ENCODE measurements at places on chromosomes 13 and 19.
A peak's percentile ranks its signal among the peaks of the same experiment; 100 is the strongest.

- DNase-seq = no peak
Measured at GRCh38 chr13:36061054-36061453, 70.1 kb downstream of the DCLK1 start.

- DNase-seq = no peak
Measured at GRCh38 chr19:17405250-17406045, at the start of gene BST2. Gene BST2, minus strand, starts transcription at chr19:17405630. Its CDS starts 55 bp downstream, at chr19:17405575.

GRCh38 chr13:29654384-29654783 lies 58.9 kb upstream of the SLC7A1 start:
- no peak for DNase-seq

- no peak for DNase-seq
Measured at GRCh38 chr19:45058622-45059159, 17.6 kb downstream of the ZNF296 start.

GRCh38 chr13:43986421-43986981 lies 106.8 kb downstream of the LACC1 start:
- no peak for DNase-seq

DNA sequence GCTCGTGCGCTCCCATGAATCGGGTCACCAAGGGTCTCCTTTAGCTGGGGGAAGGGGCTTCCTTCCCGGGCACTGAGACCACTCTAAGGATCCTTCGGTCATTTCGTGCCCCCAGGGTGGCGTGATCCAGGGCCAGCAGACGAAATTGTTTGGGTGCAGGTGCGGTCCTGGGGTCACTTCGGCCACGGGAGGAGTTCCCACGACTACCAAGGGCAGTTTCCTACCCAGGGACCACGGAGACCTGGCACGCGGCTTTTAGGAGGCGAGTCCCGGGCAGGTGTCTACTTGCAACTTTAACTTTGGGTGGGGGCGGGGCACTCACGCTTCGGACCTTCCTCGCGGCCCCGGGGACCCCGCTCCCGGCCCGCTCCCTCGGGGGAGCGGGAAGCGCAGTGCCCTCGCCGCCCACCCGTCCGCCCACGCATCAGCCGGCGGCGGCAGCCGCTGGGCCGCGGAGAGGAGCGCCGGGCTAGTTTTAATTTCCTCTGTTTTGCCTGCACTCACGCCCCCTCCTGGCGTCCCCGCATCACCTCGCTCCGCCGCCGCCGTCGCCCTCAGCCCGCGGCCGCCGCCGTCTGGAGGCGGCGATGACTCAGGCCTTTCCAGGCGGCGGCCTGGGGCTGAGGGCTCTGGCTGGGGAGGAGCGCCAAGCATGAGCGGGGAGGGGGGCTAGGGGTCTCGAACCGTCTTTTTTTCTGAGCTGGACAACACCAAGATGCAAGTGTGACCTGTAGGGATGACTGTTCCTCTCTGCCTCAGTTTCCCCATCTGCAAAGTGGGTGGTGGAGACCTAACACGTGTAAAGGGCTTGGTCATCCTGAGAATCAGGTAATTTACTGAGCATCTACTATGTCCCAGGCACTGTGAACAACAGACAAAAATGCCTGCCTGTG lies 21.8 kb downstream of the OLFM2 start:
- no peak for DNase-seq

- DNase-seq = no peak
Measured at GRCh38 chr13:66033924-66034323, 1196.2 kb downstream of the PCDH9 start.

DNA sequence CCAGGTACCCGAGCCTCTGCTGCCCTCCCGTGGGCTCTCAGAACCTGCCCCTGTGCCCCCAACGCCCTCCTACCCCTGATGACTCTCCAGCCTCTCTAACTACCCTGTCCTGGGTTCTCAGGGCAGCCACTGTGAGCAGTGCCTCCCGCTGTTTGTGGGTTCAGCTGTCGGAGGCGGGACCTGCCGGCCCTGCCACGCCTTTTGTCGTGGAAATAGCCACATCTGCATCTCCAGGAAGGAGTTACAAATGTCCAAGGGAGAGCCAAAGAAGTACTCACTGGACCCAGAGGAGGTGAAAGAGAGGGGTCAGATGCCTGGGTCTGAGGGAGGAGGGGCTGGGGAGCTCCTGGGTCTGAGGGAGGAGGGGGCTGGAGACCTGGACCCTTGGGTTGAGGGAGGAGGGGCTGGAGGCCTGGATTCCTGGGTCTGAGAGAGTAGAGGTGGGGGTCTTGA lies 20.0 kb downstream of the CNFN start:
- DNase-seq = no peak

DNA sequence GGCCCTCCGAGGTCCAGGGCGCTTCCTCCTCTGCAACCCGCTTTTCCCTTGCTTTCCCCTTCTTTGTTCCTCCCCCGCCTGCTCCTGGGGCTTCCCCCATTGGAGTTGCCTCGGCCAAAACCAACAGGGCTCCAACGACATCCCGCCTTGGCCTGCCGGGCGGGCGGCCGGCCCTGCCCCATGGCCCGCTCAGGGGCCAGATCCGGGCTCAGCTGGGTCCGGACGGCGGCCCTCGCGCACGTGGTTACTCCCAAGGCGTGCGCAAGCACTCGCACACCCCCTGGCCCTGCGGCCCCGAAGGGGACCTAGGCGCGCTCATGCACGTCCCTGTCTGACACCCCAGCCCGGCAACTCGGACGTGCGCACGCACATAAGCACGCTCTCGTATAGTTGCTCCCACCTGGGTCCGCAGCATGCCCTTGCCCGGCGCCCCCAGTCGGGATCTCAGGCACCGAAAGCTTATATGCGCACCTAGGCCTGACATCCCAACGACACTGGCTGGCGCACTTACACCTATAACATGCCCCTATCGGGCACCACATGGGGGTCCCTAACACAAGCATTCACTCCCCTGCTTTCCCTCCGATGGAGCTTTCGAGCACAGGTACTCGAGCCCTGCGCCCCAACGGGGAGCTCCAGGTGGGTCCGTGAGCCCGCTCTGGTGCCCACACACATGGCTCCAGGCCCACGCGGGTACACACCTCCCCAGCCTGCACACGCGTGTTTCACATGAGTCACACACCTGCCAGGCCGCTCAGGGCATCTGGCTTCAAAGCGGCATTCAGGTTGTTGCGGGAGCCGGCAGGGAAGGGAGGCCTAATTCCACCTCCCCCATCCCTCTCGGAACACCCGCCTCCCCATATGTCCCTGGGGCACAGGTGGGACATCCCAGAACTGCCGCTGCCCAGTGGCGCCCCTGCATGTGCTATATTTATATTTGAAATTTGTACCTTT lies 15.0 kb downstream of the NFIX start:
- no peak for DNase-seq

GRCh38 chr19:49326165-49326704 lies 1.2 kb upstream of the SLC6A16 start:
- DNase-seq = no peak

GRCh38 chr13:94028234-94028633 lies 451.2 kb downstream of the DCT start:
- no peak for DNase-seq

DNA sequence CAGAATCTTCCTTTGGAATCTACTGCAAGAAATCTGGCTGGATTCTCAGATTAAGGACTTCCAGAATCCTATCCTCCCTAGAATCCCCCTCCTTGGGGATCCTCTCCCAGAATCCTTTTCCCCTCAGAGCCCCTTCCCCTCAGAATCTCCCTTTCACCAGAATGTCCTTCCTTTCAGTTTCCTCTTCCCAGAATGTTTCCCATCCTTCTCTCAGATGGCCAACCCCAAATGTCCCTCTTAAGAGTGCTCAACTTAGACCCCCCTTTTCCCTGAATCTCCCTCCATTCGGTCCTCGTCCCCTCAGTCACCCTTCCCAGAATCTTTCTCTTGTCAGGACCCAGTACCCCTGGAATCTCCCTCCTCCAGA lies 584 bp upstream of the RPS16 start:
- DNase-seq = no peak

GRCh38 chr13:31904941-31905824 lies 126.4 kb upstream of the FRY start:
- DNase-seq = no peak

GRCh38 chr13:43720780-43721397 lies 65.9 kb downstream of the ENOX1 start:
- DNase-seq = peak; percentile 5

- DNase-seq = no peak
Measured at GRCh38 chr13:49530457-49530856, 34.7 kb downstream of the PHF11 start.

DNA sequence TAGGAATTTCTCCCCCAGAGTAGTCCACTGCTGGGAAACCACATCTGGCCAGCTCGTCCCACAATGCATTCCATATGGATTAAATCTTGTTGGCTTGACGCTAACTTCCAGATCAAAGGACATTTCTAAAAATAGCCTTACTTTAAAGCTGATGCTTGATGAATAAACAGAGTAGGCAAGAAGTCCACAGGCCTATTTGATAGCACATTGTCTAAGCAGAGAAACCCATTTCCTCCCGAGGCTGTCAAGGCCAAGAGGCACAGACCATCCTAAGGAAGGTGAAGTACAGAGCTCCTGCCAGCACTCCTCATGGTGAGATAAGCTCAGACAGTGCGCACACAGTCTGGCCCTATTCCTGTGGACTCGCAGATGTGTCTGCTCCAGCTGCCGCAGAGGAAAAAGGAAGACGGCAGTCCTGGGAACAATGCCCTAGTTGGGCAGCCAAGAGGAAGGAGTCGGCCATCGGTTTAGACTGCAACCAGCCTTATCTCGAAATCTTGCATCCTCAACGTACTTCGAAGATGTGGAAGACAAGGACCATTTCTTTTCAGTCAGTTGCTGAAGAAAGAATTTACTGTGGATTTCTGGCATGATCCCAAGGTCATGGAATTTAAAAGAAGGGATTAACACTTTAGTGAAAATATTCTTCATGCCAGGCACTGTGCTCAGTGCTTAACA lies 156.8 kb downstream of the RGCC start:
- DNase-seq = peak; percentile 45

GRCh38 chr13:42271337-42272114 lies 426 bp upstream of the AKAP11 start:
- peak; percentile 96 for DNase-seq

- no peak for DNase-seq
Measured at GRCh38 chr13:91592056-91593014, 193.9 kb downstream of the GPC5 start.

DNA sequence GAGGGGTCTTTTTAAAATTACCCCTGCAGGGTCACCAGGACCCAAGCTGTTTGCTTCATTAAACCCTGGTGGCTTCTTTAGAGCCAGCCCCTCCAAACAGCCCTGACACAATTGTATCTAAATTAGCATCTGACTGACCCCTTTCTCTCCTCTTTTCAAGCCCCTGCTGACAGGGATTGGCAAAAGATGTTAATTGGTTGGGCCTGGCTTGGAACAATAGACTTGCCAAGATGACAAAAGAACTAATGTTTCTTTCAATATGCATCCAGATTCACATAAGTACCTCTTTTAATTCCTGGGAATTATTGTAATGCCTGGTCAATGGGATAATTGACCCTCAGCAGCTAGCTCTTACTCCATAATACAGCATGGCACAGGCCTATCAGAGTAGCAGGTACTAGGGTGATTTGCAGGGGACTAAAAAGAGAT lies 140.8 kb downstream of the SHISA2 start:
- no peak for DNase-seq

- no peak for DNase-seq
Measured at GRCh38 chr19:56983804-56984203, 136.0 kb upstream of the USP29 start.

GRCh38 chr13:25717666-25718197 lies 334.1 kb downstream of the SHISA2 start:
- DNase-seq = no peak

- DNase-seq = peak; percentile 26
Measured at GRCh38 chr13:20174656-20175405, 14.0 kb upstream of the GJA3 start.

DNA sequence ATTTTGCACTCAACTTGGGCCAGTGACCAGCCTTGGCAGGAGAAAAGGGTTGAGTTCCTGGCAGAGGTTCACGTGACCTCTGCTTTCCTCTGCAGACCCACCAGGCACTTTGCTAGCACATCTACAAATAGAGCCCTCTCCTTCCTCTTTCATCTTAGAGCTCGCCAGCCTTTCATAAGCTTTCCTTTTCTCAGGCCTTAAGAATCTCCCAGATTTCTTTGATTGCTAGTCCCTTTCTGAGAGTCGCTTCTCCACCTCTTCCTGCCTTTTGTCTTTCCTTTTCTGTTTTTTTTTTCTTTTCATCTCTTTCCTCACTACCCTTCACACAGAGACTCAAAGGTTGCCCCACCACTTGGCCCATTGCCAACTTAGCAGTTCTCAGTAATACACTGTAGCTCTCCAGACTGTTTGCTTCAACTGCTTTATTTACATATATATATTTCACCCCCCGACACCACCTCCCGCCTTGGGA lies 375.7 kb upstream of the SPRY2 start:
- peak; percentile 69 for DNase-seq

- DNase-seq = no peak
Measured at GRCh38 chr13:46751811-46752635, 44.9 kb downstream of the ESD start.

DNA sequence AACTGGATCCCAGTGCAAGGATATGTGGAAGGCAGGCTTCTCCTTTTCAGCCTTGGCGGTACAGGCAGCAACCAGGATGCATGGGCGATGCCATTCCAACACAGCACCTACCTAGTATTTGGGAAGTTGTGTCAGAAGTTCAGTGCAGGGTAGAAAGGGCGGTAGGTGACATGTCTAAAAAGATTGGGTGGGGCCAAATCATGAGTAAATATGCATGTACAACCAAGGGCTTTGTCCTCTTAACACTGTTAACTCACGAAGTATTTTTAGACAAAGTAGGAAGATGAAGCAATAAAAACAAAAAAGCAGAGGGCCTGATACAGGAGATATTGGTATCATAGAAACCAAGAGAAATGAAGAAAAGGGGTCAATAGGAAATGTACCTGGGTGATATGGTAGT lies 392.1 kb downstream of the MYO16 start:
- DNase-seq = no peak

- no peak for DNase-seq
Measured at GRCh38 chr13:76764916-76765315, 121.3 kb downstream of the KCTD12 start.

- DNase-seq = no peak
Measured at GRCh38 chr13:93309886-93310523, 83.4 kb downstream of the GPC6 start.

DNA sequence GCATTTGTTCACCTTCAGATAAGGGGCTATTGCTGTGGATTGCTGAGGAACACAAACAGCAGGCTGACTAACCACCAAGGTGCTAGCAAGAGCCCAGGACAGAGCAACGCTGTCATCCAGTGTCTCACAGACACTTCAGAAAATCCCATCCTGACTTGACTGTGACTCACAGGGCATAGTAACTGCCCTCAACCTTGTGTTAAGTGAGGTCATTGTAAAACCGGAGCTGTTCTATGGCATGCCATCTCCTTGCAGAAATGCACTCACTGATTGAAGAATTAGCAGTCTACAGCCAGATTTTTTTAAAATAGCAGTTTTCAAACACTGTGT lies 51.1 kb downstream of the TNFRSF19 start:
- DNase-seq = no peak

DNA sequence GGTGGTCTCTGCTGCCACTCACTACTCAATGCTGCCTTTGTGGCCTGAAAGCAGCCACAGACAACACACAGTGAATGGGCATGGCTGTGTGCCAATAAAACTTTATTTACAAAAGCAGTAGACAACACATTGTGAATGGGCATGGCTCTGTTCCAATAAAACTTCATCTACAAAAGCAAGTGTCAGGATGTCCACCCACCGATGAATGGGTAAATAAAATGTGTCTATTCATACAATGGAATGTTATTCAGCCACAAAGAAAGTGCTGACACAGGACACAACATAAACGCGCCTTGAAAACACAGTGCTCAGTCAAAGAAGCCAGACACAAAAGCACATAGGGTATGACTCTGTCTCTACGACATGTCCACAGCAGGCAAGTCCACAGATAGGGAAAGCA lies 20.1 kb downstream of the ZSCAN5A start:
- DNase-seq = no peak
